Natural killer cell (primary cell): ENCODE measurements at places on chromosomes 2 and 18. TPM values are rescaled to one million over a fixed set of nuclear protein-coding genes. Genes with fewer than 3 reads are reported as not detected.

- no peaks in the 10 kb centered on the region for H3K4me1 ChIP-seq
- no peak overlapping the region for H3K4me3 ChIP-seq
- no peaks in the 10 kb centered on the region for H3K36me3 ChIP-seq
- no peaks in the 10 kb centered on the region for H3K27me3 ChIP-seq
- DNase-seq = no peak
- no peak overlapping the region for H3K27ac ChIP-seq
Measured at GRCh38 chr2:126846241-126846640, 52.4 kb upstream of the TEX51 start.

DNA sequence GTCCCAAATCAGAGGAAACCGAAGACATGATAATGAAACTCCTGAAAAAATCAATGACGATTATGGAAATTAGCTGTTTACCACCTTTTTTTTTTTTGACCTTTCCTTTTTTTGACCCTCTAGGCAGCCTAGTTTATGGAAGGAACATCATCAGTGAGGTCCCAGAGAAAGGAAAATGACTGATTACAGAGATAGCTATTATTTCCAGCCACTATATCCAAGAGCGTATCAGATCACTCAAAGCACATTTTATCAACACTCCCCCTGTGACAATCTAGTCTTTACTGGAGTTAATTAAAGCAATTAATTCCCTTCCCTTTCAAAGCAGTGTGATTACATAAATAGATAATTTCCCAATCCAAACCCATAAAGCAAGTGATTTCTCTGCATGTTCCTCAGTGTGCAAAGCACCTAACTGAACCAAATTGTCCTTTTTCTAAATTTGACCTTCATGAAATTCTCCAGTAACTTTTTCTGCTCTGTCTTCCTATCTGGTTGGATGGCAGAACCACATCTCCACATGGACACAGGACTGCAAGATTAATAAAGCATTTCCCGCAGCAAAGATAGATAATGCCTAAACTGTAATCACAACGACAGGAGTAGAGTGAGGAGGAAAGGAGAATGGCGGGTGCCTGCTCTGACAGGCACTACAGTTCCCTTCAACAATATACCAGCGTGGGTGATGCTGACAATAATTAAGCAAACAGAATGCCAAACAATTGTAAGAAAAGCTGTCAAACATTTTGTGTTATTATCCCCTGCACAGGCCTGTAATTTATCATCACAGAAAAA, 194.4 kb downstream of the SLC8A1 start:
- H3K4me3 ChIP-seq = no peak overlapping the region
- no peak for DNase-seq
- H3K36me3 ChIP-seq = no peaks in the 10 kb centered on the region

DNA sequence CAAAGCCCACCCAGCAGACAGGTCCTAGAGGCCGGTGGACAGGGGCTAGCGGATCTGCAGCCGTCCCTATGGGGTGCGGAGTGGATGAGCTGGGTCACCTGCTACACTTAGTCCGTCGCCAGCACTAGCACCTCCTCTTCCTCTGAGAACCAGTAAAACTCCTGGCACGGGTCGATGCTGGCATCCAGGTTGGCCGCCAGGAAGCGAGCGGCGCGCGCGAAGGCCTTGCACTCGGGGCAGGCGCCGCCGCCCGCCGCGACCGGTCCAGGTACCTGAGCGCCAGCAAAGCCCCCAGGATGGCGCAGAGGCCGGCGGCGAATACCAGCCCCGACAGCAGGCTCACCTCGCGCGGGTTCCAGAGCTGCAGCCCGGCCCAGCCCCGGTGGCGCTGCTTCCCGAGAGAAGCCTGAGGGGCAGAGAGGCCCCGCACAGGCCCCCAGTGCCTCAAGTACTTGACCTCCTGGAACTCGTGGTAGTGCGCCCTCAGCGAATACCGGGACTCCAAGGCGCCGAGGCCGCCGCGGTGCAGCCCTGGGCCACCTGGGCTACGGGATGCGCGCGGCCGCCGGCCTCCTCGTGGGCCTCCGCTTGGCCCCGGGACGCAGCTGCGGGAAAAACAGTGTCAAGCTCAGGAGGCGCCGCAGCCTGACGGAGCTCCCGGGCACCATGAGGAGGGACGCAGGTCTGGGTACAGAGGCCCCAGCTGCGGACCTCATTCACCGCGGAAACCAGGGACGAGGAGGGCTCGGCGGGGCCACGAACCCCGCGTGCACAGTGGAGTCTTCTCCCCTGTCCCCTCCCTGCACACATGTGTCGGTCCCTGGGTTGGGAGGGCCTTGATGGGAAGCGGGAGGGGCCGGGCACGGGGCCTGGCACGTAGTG, 27.5 kb upstream of the ALPP start:
- no peak overlapping the region for H3K27ac ChIP-seq
- DNase-seq = no peak
- peaks cover 33% of the 10 kb centered on the region for H3K27me3 ChIP-seq
- H3K36me3 ChIP-seq = no peaks in the 10 kb centered on the region
- H3K4me3 ChIP-seq = no peak overlapping the region

DNA sequence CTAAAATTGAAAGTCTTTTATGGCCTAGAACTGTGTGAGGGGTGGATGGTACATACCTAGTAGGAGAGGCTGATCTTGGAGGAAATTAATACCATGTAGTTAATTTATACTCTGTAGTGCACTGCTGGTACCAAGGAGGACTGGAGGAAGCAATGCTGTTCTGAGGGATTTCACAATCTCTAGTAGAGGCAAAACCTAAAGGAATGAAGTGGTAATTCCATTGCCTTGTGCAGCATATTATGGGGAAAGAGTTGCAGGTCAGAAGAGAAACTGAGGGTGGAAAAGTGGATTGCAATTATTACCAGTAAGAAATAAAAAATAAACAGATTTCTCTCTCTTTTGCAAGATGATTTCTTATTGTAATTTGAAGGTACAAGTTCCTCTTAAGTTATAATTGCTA, 2.2 kb downstream of the ABI2 start:
- no peaks in the 10 kb centered on the region for H3K27me3 ChIP-seq
- peaks cover 15% of the 10 kb centered on the region for H3K4me1 ChIP-seq
- no peak overlapping the region for H3K4me3 ChIP-seq
- no peaks in the 10 kb centered on the region for H3K36me3 ChIP-seq
- no peak overlapping the region for H3K27ac ChIP-seq
- DNase-seq = no peak

- H3K36me3 ChIP-seq = no peaks in the 10 kb centered on the region
- no peaks in the 10 kb centered on the region for H3K4me1 ChIP-seq
- no peak for DNase-seq
- H3K27ac ChIP-seq = no peak overlapping the region
- H3K4me3 ChIP-seq = no peak overlapping the region
Measured at GRCh38 chr2:150710916-150711315, 223.4 kb upstream of the RND3 start.

GRCh38 chr18:67954594-67954993, 438.1 kb upstream of the DSEL start:
- no peak for DNase-seq
- H3K4me1 ChIP-seq = no peaks in the 10 kb centered on the region
- no peak overlapping the region for H3K27ac ChIP-seq
- no peaks in the 10 kb centered on the region for H3K36me3 ChIP-seq
- no peak overlapping the region for H3K4me3 ChIP-seq

DNA sequence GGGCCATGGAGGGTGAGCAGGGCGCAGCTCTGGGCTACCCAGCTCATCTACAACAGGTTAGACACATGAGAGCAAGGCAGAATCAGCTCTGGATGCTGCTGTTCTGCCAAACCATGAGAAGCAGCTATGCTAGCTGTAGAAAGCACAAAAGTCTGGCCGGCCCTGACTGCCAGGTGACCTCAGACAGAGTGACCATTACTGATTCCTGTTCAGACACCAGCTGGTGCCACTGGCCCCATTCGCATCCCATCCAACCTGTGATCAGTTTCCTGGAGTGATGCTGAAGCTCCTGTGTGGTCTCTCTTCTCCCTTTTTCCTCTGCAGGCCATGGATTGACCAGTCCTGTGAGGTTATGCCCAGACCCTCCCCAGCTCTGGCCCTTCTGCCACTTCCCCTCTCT, 14.3 kb downstream of the RBMS1 start:
- no peak overlapping the region for H3K27ac ChIP-seq
- H3K4me1 ChIP-seq = no peaks in the 10 kb centered on the region
- no peaks in the 10 kb centered on the region for H3K36me3 ChIP-seq
- DNase-seq = no peak
- no peak overlapping the region for H3K4me3 ChIP-seq

DNA sequence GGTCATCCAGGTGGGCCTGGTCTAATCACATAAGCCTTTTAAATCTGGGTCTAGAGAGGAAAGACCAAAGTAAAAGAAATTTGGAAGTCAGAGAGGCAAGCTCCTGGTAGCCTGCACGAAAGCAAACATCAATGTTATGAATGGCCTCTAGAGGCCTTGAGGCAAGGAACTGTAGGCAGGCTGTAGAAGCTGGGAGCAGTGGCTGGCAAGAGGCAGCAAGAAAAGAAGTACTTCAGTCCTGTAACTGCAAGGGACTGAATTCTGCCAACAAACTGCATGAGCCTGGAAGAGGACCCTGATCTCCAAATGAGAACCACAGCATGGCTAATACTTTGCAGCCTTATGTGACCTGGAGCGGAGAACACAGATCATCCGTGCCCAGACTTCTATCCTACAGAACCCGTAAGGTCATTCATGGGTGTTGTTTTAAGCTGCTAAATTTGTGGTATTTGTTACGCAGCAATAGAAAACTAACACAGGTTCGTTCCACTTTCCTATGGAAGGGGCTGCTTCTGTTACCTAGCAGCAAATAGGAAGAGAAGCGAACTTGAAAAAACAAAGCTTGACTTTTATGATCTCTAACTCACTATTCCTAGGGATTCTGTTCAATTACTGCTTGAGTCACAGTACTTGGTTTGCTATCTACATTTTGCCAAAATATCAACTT, 1.2 kb downstream of the IMMT start:
- DNase-seq = peak; percentile 17
- peaks cover 24% of the 10 kb centered on the region for H3K4me1 ChIP-seq
- peaks cover 7% of the 10 kb centered on the region for H3K36me3 ChIP-seq
- peak overlapping the region; percentile 98 for H3K27ac ChIP-seq
- no peaks in the 10 kb centered on the region for H3K27me3 ChIP-seq
- H3K4me3 ChIP-seq = peak overlapping the region; percentile 99

GRCh38 chr2:12176623-12177454, 430.4 kb downstream of the LPIN1 start:
- no peaks in the 10 kb centered on the region for H3K27me3 ChIP-seq
- no peak overlapping the region for H3K4me3 ChIP-seq
- H3K27ac ChIP-seq = no peak overlapping the region
- H3K4me1 ChIP-seq = peaks cover 20% of the 10 kb centered on the region
- no peak for DNase-seq
- no peaks in the 10 kb centered on the region for H3K36me3 ChIP-seq

DNA sequence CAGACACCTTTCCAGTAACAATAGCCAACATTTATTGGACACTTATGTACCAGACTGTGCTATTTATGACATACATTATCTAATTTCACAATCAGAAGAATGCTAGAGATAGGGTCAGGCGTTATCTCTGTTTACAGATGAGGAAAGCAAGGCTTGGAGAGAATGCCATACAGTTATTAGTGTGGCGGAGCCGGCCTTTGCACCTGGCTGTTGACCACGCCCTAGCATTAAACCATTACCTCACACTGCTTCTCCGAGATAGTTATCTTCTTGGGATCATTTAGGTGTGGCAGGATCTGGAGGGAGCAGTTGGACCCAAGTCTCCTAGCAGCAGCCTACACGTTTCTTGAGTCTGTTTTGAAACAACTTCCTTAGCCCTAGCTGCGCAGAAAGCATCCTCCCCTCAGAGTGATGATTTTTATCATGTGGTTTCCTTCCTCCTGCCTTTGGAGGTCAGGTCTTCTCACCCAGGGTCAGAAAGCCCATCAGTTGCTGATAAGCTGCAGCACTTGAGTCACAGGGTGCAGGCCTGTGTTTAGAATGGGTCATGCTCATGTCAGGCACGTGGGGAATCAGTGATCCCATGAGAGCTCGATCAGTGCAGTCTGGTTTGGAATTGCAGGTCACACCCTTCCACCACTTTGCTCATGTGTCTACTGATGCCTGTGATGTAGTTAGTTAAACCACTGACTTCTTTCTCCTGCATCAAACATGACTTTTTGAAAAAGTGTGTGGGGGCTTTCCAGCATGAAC, 118.2 kb downstream of the SPTBN1 start:
- peak overlapping the region; percentile 95 for H3K27ac ChIP-seq
- peak; percentile 67 for DNase-seq
- peak overlapping the region; percentile 45 for H3K4me3 ChIP-seq
- H3K36me3 ChIP-seq = no peaks in the 10 kb centered on the region
- no peaks in the 10 kb centered on the region for H3K27me3 ChIP-seq

GRCh38 chr18:79903787-79904356, 47.6 kb downstream of the SLC66A2 start:
- H3K27ac ChIP-seq = no peak overlapping the region
- no peak for DNase-seq
- peaks cover 2% of the 10 kb centered on the region for H3K36me3 ChIP-seq

DNA sequence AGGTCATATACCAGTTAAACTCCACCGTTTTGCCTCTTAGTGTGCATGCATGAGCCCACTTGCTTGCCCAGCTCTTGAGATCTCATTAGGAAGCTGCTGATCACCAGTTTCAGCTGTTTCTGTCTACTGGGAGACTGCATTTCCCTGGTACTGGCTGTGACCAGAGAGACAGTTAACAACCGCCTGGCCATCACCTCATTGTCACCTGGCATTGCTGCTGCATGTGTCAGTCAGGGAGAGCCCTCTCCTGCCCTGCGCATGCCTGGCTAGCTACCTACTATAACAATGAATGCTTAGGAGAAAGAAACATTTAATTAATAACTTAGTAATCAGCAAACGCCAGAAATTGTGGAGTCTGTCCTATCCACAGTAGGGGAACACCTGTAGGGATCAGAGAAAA, 265.8 kb upstream of the CYRIA start:
- no peak overlapping the region for H3K27ac ChIP-seq
- H3K4me3 ChIP-seq = no peak overlapping the region
- H3K27me3 ChIP-seq = no peaks in the 10 kb centered on the region

GRCh38 chr2:37870829-37871228, 54.3 kb upstream of the RMDN2 start:
- H3K4me1 ChIP-seq = no peaks in the 10 kb centered on the region
- no peak overlapping the region for H3K27ac ChIP-seq
- H3K4me3 ChIP-seq = no peak overlapping the region
- H3K27me3 ChIP-seq = no peaks in the 10 kb centered on the region
- no peaks in the 10 kb centered on the region for H3K36me3 ChIP-seq

GRCh38 chr18:74282755-74283554, 8.8 kb downstream of the CYB5A start:
- DNase-seq = no peak
- no peak overlapping the region for H3K27ac ChIP-seq
- no peaks in the 10 kb centered on the region for H3K27me3 ChIP-seq
- H3K4me3 ChIP-seq = no peak overlapping the region
- no peaks in the 10 kb centered on the region for H3K36me3 ChIP-seq

DNA sequence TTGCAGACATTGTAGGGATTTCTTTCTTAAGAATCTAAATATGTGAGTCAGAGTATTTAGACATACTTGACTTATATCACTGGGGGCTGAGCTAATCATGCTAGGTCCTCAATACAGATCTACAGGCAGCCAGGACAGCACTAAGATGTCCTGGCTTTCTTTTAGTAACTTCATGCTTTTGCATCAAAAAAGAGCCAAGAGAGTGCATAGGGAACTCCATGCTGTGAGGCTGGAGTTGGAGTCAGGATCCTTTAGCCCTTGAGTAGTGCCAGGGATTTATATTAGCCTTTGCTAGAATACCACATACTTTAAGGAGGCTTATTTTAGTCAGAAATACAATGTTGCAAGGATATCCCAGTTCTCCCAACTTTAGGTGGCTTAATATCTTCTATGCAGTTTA, 289.7 kb downstream of the CCDC85A start:
- H3K27me3 ChIP-seq = no peaks in the 10 kb centered on the region
- H3K36me3 ChIP-seq = no peaks in the 10 kb centered on the region
- DNase-seq = no peak
- no peak overlapping the region for H3K4me3 ChIP-seq
- no peaks in the 10 kb centered on the region for H3K4me1 ChIP-seq

Gene CYBRD1
- 28.7 TPM for total RNA-seq

Gene MATN3
- not detected for total RNA-seq

Gene CARF
- total RNA-seq = 16.0 TPM

Gene PTPRM
- 13.2 TPM for total RNA-seq
